ENCODE measurements at places on chromosomes 2 and 18.
A peak's percentile ranks its signal among the peaks of the same experiment; 100 is the strongest.

DNA sequence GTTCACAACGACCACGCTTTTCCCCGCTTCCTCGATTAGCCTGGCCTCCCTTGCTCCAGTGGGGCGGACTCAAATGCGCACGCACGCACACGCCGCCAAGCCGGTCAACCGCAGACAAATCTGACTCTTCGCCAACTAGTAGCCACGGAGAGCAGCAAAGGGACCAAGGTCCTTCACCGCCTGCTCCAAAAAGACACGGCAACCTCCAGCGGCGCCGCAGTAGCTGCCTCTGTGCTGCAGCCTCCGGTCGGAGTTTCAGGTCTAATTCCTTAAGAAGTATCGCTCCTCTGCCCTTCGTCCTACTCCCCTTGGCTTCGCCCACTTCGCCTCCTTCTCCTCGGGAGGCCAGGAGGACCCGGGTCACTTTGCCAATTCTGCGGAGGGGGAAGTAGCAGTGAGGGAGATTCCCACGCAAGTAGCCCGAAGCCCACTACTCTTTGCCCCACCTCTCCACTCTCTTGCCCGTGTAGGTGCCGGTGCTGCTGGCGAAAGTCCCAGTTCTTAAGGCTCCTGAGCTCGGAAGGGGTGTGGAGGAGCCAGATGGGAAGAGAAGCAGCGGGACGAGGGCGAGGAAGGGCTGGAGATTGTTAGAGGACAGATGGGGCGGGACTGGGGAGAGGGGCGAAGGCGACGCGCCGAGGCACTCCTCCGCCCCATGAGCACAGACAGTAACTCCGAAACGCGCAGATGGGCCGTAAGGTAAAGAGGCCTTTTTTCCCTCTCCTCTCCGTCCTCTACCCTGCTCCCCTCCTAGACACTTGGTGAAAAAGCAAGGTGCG is 615 bp downstream of the AKAIN1 start:
- DNase-seq: no peak

DNA sequence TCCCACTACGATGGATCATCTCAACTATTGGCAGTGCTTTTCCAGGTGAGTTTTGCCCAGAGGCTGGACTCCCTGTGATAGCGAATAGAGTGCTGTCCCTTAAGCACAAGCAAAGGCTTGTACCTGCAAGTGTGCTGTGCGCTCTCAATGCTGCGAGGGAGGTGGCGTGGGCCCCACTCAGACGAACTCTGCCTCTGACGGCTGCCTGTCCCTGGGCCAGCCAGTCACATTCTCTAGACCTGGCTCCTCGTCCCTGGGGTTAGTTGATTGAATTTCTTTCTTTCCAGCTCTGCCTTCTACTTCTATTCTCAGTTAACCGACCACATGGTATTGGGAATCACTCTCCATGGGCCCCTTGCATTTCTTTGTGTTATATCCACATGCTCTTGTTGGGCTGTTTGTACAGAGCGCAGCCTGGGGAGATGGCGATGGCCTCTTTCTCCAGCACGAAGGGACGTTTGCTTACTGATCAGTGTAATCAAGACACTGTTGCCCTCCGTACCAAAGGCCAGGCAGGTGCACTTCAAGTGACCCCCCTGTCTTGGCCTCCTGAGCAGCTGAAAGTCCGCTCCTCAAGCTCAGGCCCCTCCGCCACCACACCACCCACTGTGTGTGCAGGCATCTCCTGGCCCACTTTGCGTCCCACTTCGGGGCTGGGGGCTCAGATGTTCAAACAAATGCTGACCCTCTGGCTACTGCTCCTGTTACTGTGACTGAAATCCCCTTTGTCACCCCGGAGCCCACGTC is 151.3 kb downstream of the ZNF236 start:
- no peak for DNase-seq

DNA sequence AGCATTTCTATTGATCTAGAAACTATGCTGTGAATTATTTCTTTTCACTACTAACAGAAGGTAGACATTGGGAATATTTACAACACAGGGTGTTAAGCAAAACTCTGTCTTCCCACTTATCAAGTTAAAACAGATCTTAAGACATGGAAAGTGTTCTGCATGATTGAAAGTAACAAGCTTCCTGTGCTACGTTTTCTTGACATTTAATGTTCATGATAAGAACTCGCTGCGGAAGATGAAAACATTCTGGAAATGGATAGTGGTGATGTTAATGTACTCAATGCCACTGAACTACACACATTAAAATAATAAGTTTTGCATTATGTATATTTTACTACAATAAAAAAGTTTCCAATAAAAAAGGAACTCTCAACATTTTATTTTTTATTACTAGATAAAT is 74.4 kb upstream of the SCN7A start:
- no peak for DNase-seq

- DNase-seq: no peak
Observed at GRCh38 chr2:119486886-119487285, 37.4 kb downstream of the SCTR start.

DNA sequence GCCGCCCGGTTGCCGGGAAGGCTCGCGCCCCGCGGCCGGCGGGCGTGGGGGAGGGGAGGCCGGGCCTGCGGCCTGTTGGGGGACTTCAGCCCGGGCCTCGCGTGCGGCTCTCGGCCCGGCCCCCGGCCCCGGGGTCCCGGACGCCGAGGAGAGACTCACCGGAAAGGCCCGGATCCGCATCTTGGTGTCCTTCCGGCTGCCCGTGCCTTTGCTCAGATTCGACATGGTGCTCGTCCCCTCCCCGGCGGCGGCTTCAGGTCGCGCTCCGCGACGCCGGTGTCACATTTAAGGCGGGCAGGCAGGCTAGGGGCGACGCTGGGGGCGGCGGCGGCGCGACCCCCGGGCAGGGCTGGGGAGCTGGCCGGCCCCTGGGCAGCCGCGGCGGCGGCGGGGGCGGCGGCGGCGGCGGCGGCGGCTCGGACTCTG is 365 bp downstream of the CUL3 start:
- DNase-seq: peak; percentile 33

DNA sequence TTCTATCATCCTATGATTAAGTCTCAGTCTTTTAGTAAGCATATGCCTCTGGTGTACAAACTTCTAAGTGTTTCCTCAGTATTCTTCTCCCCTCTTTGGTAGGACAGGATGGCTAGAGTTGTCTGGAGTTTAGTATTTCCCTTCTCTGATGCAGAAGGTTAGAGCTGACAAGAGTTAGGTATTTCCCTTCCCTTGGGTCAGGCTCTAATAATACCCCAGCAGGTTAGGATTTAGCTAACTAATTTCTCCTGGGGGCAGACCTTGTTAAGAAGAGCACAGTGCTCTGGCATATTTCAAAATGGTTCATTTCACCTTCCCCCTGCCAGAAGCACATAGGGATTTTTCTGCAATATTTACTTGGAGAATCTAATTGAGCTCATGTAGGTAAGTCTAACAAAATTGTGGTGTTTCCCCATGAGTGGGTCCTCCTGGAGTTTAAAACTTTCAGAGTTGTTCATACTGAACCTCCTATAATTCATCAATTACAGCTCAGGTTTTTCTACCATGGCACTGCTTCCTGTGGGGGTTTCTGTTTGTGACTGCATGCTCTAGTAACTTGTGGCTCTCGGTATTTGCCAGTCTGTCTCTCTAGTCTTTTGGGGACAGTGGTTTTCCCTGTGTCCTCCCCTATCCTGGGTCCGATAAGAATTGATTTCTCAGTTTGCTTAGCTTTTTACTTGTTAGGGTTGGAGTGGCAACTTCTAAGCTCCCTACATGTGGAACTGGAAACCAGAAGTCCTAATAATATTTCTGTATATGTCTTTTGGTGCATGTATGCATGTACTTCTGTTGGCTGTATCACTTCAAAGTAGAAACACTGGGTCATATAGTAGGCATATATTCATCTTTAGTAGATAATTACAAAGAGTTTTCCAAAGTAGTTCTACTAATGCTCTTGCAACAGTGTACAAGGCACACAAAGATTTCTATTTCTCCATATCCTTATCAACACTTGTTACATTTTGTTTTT is 77.7 kb downstream of the GDF7 start:
- no peak for DNase-seq

- no peak for DNase-seq
Observed at GRCh38 chr2:131641414-131642206, 113.9 kb downstream of the CCDC74A start.

DNA sequence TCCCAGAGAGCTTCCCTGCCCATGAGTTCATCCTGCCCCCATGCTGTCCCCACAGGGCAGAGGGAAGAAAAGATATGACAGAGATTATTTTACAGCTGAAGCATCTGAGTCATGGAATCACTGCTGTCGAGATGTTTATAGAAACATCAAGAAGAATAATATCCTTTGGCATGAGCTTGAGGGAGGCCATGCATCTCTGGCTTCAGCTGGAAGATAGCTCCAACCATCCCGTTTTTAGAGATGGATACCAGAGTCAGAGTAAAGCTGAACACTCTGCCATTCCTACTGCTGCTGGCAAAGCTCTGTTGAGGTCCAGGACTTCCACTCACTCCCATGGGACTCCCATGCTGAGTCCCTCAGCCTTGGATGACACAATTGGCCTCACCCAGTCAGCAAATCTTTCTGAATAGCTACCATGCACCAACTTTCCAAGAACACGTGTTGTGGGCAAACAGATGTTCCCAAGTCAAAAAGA is 167.8 kb downstream of the TTC32 start:
- DNase-seq: no peak

DNA sequence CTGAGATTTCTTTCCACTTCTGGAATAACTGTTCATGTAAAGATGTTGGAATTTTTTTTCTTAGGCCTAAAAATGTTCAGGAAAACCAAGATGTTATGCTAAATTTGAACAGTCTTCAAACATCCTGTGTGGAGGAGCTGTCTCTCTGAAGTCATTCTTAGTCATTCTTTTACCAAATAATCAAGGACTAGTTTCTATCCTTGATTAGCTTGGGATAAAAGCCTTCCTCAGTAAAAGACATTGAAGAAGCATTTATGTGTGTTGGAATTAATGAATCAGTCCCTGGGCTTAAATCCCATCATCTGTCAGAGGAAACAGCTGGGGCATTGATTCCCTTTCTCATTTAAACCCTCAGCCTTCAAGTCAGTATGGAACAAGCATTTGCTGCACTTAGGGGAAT is 300.1 kb upstream of the NXPH2 start:
- no peak for DNase-seq

DNA sequence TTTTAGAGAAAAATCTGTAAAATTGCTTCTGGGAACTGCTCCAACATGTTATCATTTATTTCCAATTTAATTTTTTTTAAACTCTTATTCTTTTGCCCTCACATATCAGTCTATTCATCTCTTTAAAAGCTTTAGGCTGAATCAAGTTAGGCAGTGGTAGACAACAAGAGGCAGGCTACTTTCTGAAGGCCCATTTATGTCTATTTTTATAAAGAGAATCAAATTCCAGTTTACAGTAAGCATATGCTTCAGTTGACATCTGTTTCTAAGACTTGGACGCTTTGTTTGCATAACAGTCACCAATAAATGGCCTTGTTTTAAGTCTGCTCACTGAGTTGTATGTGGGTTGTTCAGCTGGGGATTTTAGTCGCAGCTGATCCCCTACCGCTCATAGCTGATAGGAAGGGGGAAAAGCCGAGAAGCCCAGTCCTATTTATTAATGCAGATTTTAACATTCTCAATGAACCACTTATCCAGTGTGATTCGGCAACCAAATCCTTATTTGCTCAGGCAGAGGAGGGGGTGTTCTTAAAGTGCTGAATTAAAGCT is 260.4 kb upstream of the SIX3 start:
- no peak for DNase-seq

- DNase-seq: no peak
Observed at GRCh38 chr18:49707599-49707998, 105.7 kb downstream of the ACAA2 start.

GRCh38 chr2:204226305-204226880 is 289.8 kb downstream of the ICOS start:
- DNase-seq: no peak

DNA sequence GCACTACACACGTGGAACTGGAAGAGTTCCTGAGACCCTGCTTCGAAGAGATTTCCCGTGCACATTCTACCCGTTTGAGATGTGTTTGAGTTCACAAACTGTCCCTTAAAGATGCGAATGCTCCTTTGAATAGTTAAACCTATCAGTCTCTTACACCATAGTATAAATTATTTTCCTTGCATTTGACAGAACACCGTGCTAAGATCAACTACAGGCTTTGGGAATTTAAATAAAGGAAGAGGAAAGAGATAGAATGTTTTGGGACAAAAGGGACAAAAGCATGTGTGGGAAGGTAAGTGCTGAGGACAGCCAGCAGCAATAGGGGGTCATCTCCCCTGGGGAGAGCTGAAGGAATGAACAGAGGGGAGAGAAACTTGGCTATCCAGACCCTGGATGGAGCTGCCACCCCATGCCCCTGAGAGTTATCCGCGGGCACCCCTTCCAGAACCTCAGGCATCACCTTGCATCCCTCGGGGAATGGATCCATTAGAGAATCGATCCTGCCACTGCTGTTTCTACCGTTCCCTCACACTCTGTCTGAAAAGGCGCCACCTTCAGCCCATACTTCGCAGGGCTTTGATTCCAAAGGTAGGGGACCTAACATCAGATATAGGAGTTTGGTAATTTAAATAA is 888 bp upstream of the ADCY3 start:
- DNase-seq: no peak

- no peak for DNase-seq
Observed at GRCh38 chr2:191692502-191693115, 14.7 kb downstream of the NABP1 start.

- DNase-seq: no peak
Observed at GRCh38 chr2:40148334-40148733, 303.6 kb downstream of the SLC8A1 start.

DNA sequence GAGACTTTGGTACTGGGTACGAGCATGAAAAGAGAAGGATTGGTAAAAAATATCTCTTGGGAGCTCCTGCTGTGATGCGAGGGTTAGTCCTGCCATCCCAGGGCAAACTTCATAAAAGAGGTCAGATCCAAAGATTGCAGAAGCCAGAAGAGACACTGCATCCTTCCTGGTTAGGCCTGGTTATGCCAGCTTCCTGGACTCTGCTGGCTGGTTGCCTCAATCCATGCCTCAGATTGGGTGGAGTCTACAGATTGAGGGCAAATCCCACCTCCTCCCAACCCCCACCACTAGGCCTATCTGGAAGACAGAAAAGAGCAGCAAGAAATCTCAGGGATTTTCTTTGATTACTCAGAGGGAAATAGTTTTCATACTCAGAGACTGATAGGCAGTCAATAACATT is 5.3 kb upstream of the ACADL start:
- no peak for DNase-seq

DNA sequence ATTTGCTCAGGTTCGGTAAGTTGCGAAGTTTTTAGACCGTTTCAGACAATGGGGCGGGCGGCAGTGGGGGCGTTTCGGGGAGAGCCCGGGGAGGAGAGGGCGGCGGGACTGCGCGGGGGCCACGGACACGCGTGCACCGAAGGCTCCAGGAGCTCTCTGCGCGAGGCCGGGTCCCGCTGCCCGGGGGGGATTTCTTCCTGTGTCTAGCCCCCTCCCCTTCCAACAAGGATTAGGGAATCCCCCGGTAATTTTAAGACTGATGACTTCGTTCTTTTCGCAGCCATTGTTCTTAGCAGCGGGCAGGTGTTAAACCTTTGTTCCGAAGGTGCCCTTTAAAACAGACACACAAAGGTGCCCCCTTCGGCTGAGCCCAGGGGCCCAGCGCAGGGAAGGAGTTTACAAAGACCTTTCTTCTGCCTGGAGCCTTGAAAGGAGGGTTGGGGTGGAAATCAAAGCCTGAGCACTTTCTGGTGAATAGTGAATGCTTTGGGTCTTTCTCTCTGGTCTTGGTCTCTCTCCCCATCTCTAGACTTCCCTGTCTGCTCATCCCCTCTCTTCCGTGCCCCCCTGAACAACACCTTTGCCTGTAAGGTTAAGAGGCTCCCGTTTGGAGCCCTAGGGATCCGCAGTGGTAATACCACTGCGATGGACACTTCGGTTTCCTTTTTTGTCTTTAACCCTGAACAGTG is 2.1 kb downstream of the TRIB2 start:
- no peak for DNase-seq
